ENCODE measurements at places on chromosomes 6 and 20. TPM values are rescaled to one million over a fixed set of nuclear protein-coding genes. Genes with fewer than 3 reads are reported as not detected.

DNA sequence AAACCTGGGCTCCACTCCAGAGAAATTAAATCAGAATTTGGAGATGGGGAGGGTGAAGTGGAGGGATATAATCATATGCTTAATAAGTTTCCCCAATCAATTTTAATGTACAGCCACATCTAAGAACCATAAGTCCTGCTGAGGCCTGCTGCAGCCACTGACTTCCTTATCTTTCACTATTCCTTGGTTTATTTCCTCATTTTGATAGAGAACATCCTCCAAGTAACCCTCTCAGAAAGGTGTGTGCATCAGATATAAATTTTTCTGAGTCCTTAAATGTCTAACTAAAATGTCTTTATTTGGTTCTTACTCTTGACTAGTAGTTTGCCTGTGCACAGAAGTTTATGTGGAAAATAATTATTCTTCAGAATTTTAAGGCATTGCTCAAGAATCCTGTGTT, 23.7 kb upstream of the SIRT5 start:
- no peak for DNase-seq

DNA sequence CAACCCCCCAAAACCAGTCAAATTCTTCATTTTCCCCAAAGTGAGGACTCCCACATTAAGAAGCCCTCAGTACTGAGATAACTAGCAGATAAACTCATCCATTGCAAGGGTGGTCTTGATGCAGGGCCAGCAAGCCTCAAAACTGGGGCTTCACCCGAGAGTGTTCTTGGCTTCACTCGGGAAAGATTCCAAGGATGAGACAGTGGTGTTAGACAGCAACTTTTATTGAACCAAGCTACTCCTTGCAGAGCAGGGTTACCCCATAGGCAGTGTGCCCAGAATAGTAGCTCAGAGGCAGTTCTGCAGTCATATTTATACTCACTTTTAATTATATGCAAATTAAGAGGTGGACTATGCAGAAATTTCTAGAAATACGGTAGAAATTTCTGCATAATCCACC, 15.8 kb upstream of the HLA-DQA1 start:
- no peak for DNase-seq

- peak; percentile 26 for DNase-seq
Observed at GRCh38 chr6:152206072-152206818, 398.8 kb downstream of the ESR1 start.

- DNase-seq = no peak
Observed at GRCh38 chr6:118935331-118935668, 341 bp upstream of the MCM9 start.

GRCh38 chr6:45981046-45981445, 34.6 kb downstream of the CLIC5 start:
- no peak for DNase-seq

The PLAGL1 gene
- 10.5 TPM for total RNA-seq

GRCh38 chr6:52929321-52930164, 20.0 kb upstream of the GSTA3 start:
- DNase-seq = no peak

GRCh38 chr6:39088331-39088730, 26.7 kb downstream of the SAYSD1 start:
- DNase-seq = peak; percentile 36

The FAXC gene
- 0.49 TPM for total RNA-seq

- DNase-seq = peak; percentile 37
Observed at GRCh38 chr6:35146453-35146852, 5.3 kb upstream of the TCP11 start.

The TBP gene
- total RNA-seq = 8.6 TPM

GRCh38 chr20:56928007-56928406, 298.9 kb downstream of the TFAP2C start:
- DNase-seq = no peak

The SLC35F1 gene
- 6.4 TPM for total RNA-seq

The PSORS1C1 gene
- total RNA-seq = 4.7 TPM

GRCh38 chr6:141677598-141678211, 455.0 kb upstream of the GJE1 start:
- no peak for DNase-seq

The BTN1A1 gene
- not detected for total RNA-seq

The MAK gene
- total RNA-seq = 0.14 TPM

The CDSN gene
- not detected for total RNA-seq

The BMP5 gene
- total RNA-seq = 0.93 TPM

The VEGFA gene
- total RNA-seq = 359 TPM

The IL20RA gene
- total RNA-seq = 10.1 TPM
